ENCODE measurements at places on chromosomes 16 and 17.

DNA sequence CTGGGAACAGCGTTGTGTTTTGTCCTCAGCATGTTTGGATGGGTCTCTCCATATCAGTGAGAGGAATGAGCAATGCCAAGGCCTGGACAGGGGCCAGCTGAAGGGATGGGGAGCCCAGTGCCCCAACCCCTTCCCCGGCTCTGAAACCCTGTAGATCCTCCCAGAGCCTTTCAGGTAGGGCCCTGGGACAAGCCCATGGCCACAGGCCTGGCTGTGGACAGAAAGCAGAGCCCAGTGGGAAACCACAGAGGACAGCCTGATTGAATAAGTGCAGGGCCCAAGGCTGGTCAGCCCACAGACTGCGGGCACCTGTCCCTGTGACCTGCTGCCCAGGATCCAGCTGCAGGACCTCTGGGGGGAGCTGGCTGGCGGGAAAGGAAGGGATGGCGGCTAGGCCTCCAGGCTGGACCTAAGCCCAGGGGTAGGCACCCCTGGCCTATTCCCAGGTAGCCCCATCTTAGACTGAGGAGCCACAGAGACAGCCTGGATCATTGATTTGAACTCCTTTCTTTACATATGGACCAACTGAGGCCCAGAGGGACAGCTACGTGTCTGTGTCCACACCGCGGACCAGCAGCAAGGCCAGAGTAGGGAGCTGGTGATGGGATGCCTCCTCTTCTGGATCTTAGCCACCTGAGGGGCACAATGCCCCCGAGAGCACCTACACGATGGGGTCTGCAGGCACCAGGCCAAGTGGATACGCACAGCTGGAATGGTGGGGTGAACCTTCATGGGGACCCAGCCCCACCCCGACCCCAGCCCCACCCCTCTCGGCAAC, 1.3 kb downstream of the CCDC102A start:
- no peak for DNase-seq

GRCh38 chr16:353404-354290, 1.1 kb upstream of the AXIN1 start:
- no peak for DNase-seq

DNA sequence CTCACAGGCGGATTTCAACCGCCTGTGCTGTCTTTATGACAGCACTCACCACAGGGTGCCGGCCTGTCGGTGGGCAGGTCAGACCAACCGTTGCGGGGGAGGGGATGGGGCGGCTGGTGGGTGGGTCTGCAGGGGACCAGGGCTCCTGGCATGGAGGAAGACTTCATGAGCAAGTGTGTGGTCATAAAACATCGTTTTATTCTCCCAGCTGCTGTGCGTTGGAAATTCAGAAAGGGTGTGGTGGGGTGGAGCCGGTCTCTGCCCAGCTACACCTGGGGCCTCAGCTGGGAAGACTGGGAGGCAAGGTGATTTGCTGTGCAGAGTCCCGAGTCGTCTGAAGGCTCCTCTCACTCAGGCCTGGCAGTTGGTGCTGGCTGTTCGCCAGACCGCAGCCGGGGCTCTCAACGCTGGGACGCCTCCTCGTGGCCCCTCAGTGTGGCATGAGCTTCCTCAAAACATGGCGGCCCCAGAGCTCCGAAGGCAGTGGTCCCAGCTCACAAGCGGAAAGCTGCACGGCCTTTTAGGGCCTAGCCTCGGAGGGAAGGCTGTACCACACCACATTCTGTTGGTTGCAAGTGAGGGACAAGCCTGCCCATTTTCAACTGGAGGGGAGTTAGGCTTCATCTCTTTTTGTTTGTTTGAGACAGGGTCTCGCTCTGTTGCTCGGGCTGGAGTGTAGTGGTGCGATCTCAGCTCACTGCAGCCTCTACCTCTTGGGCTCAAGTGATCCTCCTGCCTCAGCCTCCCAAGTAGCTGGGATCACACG, 45.8 kb upstream of the GSE1 start:
- DNase-seq = no peak

DNA sequence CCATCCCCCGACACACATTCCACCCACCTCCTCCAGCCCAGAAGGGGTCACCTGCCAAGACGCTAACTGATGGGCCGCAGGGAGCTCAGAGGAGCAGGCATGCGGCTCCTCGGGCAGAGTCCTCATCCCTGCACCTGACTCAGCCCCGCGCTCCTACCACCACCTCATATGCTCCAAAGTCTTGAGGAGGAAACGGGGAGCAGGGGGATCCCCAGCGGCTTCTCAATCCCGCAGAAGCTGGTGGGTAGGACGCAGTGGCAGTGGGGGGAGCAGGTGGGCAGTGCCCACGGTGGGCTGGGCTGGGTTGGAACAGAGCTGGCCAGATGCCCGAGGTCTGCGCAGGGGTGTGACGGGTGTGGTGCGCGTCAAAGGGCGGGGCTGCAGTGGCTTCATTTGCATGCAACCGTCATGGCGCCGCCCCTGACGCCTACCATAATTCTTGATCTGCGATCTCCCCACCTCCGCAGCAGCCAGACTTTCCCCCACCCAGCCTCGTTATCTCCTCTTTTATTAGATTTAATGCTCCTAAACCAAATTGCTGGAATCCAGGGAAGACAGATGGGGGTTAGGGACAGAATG, 39.0 kb upstream of the EMP2 start:
- DNase-seq = no peak

GRCh38 chr16:69073181-69073702, 32.2 kb upstream of the HAS3 start:
- no peak for DNase-seq

DNA sequence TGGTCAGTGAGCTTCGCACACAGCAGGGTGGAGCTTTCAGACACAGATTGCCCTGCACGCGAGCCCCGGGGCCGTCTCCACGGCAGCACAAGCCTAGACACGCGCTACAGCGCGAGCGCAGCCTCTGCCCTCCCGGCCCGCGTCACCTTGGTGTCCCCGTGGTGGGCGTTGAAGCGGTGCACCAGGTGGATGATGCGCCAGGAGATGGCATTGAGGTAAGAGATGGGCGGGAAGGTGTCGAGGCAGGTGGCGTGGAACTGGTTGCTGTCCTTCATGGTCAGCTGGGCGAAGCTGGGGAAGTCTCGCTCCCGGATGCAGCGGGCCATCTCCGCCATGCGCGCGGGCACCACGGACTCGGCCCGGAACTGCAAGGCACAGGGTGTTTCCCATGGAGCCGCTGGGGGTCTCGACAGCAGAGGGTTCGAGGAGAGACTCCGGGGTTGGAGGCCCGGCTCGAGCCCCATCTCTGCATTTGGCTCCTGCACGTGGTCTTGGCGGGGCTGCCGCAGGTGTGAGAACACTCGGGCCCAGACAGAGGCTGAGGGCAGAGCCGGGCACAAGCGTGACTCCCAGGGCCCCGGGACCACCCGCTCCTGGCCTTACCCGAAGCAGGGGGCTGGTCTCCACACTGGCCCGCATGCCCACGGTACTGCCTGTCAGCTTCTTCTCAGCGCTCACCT, 4.3 kb upstream of the CYBA start:
- DNase-seq = no peak

DNA sequence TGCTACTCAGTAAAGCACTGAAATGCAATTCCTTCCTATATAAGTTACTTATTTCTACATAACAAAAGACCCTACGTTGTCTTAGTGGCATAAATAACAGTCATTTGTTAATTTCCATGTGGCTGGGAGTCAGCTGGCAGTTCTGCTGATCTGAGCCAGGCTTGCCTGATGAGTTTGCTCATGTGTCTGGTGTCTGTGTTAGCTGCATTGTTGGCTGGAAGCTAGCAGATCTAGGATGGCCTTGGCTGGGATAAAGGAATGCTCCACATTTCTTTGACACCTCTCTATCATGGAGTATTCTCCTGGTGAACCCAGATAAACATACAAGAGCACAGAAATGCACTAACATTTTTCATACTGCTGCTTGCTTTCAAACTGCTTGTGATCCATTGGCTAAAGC, 264.4 kb upstream of the MON1B start:
- DNase-seq = no peak

GRCh38 chr16:11145173-11145818, 110.7 kb downstream of the SOCS1 start:
- no peak for DNase-seq

DNA sequence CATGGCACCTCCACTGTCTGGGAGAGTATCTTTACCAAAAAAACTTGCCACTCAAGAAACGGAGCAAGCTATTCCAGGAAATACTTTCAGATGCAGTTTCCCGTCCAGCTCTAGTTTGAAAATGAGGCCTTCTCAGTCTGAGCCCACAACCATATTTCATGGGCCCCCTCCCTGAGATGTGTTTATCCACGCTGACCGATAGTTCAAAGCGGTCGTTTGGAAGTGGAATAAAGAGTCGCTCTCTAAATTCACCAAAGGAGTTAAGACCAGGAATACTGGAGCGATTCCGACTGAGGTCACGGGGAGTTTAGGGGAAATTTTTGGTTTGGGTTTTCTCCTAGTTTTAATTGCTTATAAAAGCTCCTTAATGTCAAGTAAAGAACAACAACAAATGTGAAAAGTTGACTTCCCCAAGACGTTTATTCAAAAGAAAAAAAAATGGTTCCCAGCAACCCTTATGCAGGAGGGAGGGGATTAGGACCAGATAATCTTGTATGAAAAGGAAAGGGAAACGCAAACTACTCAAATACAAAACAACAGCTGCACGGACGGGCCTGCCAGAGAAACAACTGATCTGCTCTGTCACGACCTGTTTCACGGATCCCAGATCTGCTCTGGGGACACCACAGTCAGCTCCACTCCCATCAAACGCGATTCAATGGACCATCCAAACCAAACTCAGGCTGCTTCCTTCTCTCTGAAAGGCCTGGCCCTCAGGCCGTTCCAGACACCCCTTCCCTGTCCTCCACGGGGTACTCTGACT, 77.1 kb downstream of the MRM3 start:
- DNase-seq = no peak

GRCh38 chr17:76452127-76452659, 759 bp downstream of the UBE2O start:
- no peak for DNase-seq

DNA sequence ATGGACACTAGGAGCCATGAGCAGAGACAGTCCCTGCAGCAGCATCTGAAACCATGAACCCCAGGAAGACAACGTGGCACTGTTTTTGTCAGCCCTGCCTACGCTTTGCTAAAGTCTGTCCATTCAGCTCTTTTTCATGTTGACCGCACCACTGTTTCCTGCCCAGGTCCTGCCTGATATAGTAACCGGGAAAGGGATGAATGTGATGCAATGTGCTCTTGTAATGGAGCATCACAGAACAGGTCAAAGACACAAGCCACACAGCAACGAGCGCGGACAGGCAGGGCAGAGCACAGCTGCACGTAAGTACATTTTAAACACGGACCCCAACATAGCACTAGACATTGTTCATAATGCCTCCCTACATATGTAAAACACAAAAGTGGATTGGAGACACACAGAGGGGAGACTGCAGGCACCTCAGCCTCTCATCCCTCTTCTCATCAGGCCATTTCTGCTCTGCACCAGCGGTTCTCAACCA, 16.9 kb upstream of the TNFRSF13B start:
- DNase-seq = no peak

DNA sequence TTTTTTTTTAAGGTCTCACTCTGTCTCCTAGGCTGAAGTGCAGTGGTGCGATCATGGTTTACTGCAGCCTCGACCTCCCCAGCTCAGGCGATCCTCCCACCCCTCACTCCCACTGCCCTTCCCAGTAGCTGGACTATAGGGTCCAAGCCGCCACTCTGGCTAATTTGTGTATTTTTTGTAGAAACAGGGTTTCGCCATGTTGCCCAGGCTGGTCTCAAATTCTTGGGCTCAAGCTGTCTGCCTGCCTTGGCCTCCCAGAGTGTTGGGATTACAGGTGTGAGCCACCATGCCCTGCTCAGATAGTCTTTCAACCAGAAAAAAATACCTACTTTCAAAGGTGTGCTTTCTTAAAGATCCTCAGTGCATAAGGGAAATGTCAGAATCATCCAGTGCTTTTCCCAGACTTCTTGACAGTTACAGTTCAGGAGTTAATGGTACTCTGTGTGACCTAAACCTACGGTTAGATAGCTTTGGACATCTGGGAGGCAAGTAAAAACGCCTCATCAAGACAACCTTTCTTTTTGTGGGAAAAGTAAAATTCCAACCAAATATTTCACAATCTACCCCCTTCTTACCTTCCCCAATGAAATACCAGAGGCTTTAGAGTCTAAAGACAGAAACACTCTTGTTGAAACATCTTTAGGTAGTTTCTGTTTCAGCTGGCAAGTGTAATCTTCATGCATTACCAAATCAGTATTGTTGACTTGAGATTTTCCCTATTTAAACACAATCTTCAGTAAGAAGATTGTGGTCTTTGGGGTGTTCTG, 6.8 kb downstream of the RSPRY1 start:
- no peak for DNase-seq

DNA sequence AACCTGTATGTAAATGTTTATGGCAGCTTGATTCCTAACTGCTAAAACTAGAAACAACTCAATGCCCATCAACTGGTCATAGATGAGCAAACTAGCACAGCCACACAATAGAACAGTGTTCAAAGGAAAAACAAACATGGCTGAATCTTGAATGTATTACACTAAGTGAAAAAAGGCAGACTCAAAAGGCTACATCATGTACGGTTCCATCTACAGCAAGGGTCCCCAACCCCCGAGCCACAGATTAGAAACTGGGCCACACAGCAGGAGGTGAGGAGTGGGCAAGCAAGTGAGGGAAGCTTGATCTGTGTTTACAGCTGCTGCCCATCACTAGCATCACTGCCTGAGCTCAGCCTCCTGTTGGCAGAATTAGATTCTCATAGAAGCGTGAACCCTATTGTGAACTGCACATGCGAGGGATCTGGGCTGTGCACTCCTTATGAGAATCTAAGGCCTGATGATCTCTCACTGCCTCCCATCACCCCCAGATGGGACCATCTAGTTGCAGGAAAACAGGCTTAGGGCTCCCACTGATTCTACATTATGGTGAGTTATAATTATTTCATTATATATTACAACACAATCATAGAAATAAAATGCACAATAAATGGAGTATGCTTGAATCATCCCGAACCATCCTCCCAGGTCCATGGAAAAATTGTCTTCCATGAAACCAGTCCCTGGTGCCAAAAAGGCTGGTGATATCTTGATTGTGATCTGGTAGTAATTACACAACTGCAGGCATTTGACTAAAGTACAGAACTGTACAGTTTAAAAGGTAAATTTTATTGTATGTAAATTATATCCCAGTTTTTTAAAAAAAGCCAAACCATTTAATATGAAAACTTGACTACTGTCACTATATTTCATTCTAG, 7.7 kb downstream of the CEP20 start:
- no peak for DNase-seq

DNA sequence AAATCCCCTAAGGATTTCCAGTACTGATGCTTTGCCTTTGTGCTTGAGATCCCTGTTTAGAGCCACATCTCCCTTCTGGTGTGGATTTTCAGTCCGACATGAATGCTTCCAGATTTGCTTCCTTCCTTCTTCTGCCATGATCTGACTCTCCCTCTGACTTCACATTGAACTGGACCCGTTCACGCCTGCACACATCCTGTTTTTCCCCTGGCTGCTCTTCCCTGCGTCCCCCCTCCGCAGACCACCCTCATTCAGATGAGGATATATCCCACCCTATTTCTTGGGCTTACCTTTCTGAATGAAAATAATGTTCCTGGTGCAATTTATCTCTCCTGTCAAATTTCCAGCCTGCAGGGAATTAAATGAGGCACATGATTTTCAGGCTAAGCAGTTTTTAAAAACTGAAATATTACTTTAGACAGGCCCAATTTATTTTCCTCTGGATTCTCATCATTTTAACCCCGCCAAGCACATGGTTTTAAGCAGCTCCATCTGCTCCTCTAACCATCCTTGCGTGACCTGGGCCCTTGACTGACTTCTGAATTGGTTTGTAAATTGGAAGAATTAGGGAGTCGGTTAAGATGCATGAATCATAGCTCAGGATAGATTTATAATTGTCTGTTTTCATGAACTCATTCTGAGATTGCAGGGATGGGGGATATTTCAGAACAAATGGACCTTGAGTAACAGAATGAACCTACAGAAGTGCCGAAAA, 59.2 kb downstream of the BMERB1 start:
- DNase-seq = no peak

- peak; percentile 14 for DNase-seq
Observed at GRCh38 chr17:15261258-15261801, 3.8 kb downstream of the PMP22 start.
